ENCODE measurements at places on chromosomes 5 and 9.

GRCh38 chr5:38455796-38456330, 100.6 kb downstream of the LIFR start:
- no peak for DNase-seq

GRCh38 chr9:131636593-131636992, 91.3 kb downstream of the PRRT1B start:
- no peak for DNase-seq

- no peak for DNase-seq
Measured at GRCh38 chr9:35470894-35471293, 19.0 kb upstream of the RUSC2 start.

- DNase-seq, result no peak
Measured at GRCh38 chr5:135208903-135209721, 175.1 kb upstream of the PITX1 start.

DNA sequence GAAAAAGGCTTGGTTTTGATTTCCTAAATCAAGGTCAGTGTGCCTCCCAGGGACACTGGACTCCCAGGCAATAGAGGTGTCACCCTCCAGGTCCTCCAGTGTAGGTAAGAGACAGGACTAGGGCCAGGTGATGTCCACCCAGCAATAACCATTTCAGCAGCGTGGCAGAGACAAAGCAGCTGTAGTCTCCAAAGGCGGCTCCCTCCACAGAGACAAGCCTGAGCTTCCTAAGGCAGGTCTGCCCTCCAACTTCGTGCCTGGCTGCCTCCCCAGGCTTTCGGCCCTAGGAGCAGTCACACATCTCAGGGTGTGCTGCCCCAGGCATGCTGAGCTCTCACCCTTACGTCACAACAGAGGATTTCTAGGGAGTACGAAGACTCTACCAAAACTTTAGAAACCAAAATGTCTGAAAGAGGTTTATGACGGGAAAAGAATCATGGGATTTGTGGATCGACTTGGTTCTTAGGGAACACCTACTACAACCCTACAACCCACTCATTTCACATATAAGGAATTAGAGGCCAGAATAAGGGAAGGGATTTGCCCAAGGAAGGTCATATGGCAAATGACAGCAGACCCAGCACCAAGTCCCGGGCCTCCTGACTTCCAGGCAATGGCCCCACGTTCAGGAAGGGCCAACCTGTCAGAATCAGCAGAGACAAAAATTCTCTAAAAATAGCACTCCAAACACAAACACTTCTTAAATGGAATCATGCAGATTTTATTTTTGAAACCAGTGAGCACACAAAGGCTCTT, 105.5 kb downstream of the KLHL3 start:
- no peak for DNase-seq

- DNase-seq, result no peak
Measured at GRCh38 chr5:109256486-109256885, 153.3 kb downstream of the PJA2 start.

DNA sequence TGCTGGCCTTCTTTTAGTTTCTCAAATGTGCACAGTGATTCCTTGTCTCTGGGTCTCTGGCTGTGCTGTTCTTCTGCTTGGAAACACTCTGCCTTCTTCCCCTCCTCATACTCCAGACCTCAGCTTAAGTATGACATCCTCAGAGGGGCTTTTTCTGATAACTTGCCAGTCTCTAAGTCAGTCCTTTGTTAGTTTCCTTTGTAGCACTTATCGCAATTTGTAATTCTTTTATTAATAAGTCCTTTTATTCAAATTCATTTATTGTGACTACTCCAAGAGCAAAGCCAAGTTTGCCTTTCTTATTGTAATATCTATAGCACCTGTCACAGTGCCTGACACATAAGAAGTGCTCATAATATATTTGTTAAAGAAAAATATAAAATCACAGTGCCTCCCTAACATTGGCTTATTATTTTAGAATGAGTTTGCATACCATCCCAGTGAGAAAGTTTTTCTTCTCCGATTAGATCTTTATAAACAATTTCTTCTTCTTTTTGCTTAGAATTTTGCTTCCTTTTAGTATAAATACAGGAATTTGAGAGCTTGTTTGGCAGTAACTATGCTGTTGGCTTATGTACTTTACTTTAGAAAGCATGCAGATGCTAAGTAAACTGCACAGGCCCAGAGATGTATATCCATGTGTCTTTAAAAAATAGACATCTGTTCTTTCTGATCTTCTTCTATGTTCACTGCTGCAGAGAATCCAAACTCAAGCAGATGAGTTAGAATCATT, 198.0 kb downstream of the GAS1 start:
- DNase-seq, result no peak
